Mucosa of descending colon (tissue), 3 donors: ENCODE measurements at places on chromosomes 1 and 21.
A peak's percentile ranks its signal among the peaks of the same experiment; 100 is the strongest.

- DNase-seq = no peak
Observed at GRCh38 chr1:24317081-24317480, 2.1 kb upstream of the GRHL3 start.

DNA sequence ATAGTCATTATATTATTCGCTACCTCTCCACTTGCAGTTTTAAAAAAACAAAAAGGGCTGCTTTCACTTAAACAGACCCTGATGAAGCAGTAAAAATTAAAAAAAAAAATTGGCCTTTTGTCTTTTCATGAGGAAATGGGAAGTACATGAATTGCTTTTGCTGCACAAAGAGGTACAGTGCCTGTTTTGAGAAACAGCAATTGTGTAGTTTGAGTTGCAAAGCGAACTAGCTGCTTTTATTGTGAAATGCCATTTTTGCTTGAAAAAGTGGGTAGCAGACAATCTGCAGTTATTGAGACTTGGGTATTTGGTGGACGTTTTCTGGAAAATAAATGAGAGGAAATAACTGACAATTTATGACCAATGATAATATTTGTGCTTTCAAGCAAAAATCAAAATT lies 7.0 kb downstream of the DIP2A start:
- DNase-seq = no peak

GRCh38 chr21:40997831-40998230 lies 150.9 kb upstream of the DSCAM start:
- DNase-seq = no peak

GRCh38 chr1:46673749-46674182 lies 2.1 kb downstream of the TEX38 start:
- no peak for DNase-seq

GRCh38 chr21:29763674-29764073 lies 176.1 kb downstream of the GRIK1 start:
- no peak for DNase-seq

- DNase-seq = no peak
Observed at GRCh38 chr1:168782559-168783116, 53.6 kb upstream of the DPT start.

- DNase-seq = no peak
Observed at GRCh38 chr1:70667494-70668170, 256.6 kb downstream of the CTH start.

DNA sequence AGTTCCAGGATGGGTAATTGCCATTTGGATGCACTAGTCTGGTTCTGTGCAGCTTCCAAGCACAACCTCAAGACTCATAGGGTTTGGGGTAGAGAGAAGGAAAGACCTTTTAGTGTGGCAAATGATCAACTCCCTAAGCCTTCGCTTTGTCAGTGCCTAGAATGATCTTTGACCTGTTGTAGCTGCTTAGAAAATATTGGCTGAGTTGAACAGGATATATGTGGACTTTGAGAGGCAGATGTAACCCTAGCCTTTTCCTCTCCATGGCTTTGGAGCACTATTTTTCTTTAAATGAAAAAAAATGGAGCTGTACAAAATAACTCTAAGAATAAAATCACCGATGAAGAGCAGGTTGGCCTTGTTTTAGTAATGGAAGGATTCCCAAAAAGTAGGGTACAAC lies 41.7 kb downstream of the HLX start:
- DNase-seq = no peak

GRCh38 chr1:14083706-14084105 lies 383.7 kb downstream of the PRDM2 start:
- DNase-seq = no peak

GRCh38 chr1:61142726-61143500 lies 60.6 kb downstream of the NFIA start:
- peak; percentile 24 for DNase-seq

GRCh38 chr21:32207406-32207716 lies 71.5 kb downstream of the MIS18A start:
- DNase-seq = no peak

DNA sequence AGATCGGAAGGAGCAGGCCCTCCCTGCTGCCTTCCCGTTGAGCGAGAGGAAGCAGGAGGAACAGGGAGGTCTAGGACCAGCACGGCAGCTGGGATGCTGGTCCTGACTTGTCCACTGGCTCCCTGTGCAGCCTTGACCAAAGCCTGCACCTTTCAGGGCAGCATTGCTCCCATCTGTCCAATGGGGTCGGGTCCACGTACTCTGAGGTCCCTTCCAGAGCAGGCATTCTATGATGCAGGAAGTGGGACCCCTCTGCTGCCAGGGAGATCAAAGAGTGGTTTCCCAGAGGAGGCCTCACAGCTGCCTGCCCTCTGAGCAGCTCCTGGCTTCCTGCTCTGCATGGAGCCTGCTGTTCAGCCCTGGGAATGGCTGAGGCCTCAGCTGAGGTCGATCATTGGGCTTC lies 21.7 kb upstream of the ZNF362 start:
- DNase-seq = no peak

DNA sequence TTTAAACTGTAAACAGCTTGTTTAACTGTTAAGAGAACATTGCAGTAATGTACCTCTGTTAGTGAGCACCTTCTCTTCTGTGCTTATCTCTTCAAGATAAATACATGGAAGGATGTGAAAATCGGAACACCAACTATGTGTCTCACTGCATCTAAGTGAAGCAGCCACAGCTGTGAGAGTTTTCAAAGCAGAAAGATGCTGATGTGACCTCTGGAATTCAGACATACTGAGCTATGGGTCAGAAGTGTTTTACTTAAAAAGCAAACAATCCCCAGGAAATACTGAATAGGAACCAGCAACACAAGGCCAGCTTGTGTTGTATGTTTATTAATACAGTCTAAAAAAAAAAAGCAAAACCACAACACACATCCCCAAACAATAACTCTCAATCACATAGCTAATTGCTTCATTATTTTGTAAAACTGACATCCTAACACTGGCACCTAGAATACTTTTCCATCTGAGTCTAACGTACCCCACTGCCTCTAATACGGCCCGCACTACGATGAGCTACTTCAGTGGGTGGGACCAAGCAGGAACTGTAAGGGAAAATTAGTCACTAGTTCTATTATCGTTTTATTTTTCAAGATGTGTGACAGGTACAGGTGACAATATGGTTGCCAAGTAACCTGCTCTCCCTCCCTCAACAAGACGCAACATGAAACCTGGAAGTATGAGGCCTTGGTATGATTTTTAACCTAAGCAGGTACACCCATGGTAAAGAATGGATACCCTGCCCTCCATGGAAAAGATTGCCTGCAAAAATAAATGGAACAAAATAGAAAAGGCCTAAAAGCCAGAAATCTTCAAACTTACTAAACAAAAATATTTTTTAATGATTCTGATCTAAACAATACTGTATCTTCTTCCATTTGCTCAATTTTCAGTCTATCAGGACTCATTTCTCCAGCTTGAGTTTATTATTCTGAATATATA lies 13.9 kb downstream of the ERRFI1 start:
- DNase-seq = no peak

DNA sequence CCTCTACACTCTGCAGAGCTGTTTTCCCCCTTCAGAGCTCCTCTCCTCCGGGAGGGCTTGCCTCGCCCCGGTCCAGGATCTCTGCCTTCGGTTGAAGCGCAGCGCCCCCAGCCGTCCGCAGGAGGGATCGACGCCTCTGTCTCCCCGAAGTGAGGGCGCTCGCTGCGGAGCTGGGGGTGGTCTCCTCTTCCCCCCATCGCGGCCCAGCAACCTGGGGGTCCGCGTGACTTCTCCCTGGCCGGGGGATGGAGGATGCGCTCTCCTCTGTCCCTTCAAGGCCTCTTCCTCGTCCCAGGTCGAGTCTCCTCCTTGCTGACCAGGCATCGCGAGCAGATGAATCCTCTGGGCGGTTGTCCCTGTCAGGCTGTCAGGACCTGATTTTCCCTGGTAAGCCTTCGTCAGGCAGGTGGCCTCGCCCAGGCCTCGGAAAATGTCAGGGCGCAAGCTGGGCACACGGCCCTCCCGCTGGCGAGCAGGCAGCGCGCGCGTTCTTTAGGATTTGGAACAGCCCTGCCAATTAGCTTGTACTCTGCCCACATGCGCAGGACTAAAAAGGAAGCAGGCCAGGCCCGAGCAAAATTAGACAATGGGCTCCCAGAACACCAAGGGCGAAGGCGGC lies 90.5 kb downstream of the EDEM3 start:
- peak; percentile 84 for DNase-seq

DNA sequence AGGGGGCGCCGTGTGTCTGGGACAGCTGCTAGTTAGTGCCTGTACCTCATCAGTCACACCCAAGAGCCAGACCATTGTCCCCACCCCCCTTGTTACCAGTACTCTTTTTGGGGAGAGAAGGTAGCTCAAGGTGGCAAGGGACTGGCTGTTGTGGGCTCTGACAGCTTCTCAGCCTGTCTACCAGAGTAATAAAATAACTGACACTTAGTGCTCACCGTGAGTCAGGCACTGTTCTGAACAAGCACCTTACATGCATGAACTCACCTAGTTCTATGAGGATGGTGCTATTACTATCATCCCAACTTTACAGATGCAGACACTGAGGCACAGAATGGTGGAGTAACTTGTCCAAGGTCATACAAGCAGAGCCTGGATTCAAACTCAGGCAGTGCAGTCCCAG lies 34.7 kb downstream of the IER5 start:
- no peak for DNase-seq

GRCh38 chr1:228998179-228998578 lies 262.9 kb downstream of the RHOU start:
- no peak for DNase-seq

- no peak for DNase-seq
Observed at GRCh38 chr21:41779659-41780058, 12.8 kb upstream of the RIPK4 start.

- no peak for DNase-seq
Observed at GRCh38 chr1:39107341-39108290, 81.5 kb downstream of the NDUFS5 start.

GRCh38 chr1:36305915-36306209 lies 306 bp upstream of the SH3D21 start:
- DNase-seq = no peak

DNA sequence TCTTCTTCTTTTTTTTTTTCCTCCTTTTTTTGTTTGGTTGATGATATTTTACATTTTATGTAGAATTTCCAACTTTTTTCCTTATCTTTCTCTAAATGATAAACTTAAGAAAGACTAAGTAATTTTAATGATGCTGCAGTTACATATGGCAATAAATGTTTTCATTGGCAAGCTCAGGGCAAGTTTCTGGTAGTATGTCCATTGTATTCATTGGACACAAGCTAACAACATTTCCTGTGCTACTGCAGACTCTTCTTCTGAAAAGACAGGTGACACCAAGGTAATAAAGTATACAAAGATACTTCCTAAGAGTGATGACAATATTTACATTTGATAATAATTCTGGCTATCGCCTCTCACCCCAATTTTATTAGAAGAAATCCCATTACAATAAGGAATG lies 219.2 kb upstream of the NFIA start:
- DNase-seq = no peak

- DNase-seq = no peak
Observed at GRCh38 chr1:38693031-38693430, 166.5 kb downstream of the RRAGC start.

DNA sequence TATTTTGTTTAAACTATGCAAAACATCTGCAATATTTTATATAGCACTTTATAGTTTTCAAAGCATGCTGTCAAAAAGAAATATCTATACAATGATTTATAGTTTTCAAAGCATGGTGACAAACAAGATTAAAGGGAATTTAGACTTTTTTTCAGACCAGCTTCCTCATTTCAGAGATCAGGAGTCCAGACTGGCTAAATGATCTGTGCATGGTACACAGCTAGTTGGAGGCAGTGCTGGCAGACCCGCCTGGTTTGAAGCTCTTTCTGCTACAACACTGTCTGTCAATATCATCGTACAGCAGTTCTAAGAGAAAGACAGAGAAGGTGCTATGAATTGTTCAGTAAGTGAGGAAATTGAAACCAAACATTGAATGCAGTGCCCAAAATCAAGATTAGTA lies 479.0 kb downstream of the PTBP2 start:
- no peak for DNase-seq

DNA sequence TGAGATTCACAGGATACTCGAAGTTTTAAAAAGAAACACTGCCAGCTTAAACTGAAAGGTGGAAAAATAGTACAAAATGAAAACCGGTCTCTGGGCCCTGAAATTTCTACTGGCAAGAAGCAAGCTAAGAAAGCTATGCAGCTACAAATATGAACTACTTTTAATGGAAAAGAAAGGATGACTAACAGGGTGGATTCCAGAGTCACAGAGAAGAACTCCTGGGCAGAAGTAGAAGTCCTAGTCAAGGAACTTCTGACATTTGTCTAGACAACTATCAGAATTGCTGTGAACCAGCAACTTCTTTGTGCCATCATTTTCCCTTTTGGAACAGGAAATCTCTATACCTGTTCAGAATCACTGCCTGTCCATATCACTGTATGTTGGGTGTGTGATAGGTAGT lies 38.1 kb downstream of the CD160 start:
- no peak for DNase-seq

GRCh38 chr1:160628799-160629263 lies 18.0 kb downstream of the SLAMF1 start:
- DNase-seq = no peak

DNA sequence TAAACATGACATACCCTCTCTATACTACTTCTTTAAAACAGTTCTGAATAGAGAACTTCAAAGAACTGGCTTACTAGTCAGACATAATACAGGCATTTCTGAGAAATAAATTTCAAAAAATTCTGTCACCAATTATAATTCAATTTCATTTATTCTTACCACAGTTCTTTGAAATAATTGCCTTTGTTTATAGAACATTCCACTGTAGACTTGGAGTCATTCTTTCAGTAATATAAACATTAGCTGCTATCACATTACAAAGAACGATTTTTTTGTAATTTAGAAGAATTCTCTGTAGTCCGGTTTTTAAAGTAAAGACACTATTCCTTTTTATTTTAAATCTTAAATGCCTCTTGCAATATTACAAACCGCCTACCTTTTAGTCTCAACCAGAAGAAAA lies 146.4 kb upstream of the COL11A1 start:
- no peak for DNase-seq

- DNase-seq = no peak
Observed at GRCh38 chr1:14835725-14836124, 237.2 kb downstream of the KAZN start.

GRCh38 chr1:204254031-204254661 lies 40.4 kb upstream of the GOLT1A start:
- peak; percentile 37 for DNase-seq

GRCh38 chr1:115810609-115811008 lies 30.3 kb downstream of the NHLH2 start:
- DNase-seq = no peak

GRCh38 chr1:162697140-162697895 lies 65.1 kb downstream of the DDR2 start:
- DNase-seq = no peak

DNA sequence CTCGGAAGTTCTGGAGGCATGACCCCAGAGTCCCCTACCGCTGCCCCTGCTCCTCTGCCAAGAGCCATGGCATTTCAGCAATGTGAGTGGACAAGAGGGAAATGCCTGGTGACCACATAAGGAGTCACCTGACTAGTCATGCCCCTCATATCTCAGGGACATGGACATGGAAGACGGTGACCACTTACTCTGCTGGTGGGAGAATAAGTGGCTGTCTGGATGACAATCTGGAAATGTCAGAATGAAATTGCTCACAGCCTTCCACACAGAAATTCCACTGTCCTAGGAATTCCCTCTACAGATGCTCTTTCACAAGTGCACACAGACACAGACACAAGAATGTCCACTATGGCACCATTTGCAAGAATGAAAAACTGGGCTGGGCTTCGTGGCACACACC lies 24.3 kb upstream of the PLEKHG5 start:
- no peak for DNase-seq
